HuH-7 (cell line): ENCODE measurements at places on chromosomes 7 and 10.

- DNase-seq = peak; percentile 86
Measured at GRCh38 chr10:91632671-91633550, at the start of gene PPP1R3C. TSS of gene PPP1R3C (minus strand) at chr10:91633071. CDS start at chr10:91632969, 102 bp downstream.

DNA sequence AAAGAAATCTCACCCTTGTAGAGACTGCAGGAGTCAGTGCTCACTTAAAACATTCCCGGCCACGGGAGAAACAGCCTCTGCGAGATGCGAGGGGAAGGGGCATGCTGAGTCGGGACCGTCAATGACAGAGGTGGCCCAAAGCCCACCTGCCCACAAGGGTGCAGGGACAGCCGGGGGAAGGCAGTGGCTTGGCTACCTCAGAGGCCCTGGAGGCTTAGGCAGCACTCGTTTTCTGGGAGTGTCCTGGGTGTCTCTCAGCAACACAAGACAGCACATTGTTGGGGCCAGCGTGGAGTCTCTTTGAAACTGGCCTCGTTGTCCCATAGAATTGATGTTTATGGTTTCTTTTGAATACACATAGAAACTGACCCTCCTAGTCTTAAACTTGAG, 25.6 kb upstream of the SYCE1 start:
- no peak for DNase-seq

DNA sequence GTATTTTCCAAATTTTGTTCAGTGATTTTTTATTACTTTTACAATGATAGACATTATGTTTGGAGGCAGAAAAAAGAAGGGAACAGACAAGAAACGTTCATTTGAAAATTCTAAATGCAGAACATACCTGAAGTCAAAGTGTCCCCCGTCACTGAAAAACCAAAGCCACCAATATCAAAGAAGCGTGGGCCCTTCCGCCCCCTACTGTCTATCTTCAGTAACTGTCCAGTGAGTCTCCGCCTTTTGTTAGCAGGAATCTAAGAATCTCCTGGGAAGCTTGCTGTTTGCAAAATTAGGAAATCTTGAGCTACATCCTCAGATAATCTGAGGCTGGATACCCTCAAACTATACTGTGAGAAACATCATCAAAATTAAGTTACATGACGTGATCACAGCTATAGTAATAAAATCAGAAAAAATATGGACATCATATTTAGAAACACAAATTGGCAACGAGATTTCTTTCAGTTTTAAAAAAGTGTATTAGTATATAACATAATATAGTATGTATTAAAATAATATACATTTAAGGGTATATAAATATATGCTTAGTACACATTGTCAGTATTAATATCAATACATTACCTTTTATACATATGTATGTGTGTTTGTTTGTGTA, 169.3 kb upstream of the AKR1E2 start:
- peak; percentile 28 for DNase-seq

DNA sequence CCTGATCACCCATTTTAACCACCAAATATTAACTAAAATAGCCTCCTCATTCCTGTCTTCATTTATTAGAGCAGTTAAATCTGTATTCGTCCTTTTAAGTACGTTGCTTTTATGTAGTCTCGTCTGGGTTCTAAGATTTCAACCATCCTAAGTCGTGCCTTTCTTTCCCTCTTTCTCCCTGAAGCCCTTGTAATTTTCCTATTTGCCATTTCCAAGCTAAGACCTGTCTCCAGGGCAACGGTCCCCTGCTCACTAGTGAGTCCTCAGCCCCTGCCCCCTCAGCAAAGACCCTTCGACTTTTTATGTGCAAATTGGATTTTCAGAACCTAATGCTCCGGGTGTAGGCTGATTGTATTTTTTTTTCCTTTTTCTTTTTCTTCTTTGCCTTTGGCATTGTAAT, 16.1 kb upstream of the MEST start:
- no peak for DNase-seq

DNA sequence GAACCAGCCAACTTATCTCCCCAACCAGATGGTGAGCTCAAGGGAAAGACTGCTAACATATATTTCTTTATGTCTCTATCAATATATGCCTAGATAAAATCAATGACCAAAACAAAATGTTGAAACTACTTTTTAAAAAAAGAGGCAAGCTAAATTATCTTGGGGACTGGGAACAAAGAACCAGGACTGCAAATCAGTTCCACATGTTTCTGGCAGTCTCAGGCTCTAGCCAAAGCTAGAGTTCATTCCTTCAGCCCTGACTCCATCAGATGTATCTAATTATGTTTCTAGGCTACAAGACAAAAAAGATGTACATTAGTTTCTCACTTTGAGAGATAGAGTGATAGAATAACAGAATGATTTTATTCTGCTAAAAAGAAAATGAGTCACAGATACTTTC, 1290.3 kb upstream of the SORCS1 start:
- DNase-seq = no peak
